ENCODE measurements at places on chromosomes 16 and 17.

GRCh38 chr17:2837147-2837561 is 40.9 kb downstream of the RAP1GAP2 start:
- DNase-seq: peak; percentile 69

DNA sequence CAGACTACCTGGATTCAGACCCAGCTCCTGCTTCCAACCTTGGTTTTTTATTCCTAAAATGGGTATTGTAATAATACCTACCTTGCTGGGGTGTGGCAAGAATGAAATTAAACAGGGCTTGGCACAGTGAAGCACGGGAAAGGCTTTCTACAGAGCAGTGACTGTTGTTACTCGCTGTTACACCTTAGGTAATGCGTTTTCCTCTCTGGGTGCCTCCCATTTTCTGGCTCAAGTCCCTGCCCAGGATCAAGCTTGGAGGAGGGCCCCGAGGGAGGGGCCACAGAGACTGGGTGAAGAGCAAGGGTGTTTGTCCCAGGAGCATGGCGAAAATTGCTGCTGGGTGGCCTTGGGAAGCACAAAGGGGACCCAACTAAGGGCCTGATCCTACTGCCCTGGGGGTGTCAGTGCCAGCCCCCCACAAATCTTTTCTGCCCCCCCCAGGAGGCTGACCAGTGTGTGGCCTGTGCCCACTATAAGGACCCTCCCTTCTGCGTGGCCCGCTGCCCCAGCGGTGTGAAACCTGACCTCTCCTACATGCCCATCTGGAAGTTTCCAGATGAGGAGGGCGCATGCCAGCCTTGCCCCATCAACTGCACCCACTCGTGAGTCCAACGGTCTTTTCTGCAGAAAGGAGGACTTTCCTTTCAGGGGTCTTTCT is 13.3 kb downstream of the MIEN1 start:
- DNase-seq: no peak

DNA sequence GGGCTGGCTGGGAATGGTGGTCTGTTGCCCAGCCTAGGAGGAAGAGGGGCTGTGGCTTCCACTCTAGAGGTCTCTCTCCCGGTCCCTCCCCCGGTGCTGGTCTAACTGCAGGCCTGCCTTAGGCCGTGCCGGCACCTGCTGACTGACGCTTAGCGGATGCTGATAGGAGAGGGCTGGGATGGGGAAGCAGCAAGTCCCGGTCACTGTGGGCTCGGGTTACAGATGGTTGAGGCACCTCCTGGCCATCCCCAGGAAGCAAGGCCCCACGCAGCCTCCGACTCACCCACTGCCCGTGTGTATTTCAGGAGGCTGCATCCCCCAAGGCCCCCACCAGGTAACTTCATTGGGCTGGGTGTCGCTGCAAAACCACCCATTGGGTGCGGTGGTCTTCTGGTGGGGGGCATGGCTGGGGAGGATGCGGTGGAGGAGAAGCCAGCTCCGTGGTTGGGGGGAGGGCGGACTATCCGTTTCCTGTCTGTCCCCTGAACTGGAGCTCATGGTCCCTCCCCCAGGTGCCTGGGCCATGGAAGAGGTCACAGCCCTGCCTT is 278.9 kb downstream of the SEC14L1 start:
- DNase-seq: no peak

DNA sequence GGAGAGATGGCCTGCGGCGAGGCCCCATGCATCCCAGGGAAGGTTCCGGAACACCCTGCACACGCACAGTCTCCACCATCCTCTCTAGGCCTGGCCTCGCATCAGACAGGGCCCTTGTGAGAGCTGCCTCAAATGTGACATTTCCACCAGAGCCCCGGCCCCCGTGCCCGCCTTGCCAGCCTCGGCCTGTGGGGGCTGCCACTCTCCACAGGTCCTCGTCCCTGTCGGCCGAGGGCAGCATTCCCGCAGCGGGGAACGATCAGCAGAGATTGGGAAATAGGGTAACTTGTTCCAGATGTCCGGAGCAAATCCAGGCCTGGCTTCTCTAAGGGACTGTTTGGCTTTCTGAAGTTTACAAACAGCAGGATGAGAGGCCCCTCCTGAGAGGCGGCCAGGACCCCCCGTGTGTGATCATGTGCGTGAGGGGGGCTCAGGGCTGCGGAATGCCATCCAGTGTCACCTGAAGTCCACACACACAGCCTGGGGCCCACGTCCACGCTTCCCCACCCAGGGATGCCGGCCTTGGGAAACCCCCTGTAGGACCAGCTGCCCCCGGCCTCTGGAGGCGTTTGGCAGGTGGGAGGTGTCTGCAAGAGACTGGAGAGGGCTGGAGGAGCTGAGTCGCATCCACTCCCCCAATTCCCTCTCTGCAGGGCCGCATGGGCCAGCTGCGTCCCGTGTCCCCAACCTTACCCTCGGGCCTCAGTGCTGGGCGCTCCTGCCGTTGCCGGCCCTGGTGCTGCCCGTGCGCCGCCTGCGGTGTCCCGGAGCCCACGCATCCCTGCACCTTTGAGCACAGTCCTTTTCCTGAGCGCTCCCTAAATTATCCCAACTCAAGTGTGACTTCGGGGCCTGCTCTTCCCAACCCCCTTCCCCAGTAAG is 70.4 kb downstream of the ZDHHC7 start:
- DNase-seq: no peak

DNA sequence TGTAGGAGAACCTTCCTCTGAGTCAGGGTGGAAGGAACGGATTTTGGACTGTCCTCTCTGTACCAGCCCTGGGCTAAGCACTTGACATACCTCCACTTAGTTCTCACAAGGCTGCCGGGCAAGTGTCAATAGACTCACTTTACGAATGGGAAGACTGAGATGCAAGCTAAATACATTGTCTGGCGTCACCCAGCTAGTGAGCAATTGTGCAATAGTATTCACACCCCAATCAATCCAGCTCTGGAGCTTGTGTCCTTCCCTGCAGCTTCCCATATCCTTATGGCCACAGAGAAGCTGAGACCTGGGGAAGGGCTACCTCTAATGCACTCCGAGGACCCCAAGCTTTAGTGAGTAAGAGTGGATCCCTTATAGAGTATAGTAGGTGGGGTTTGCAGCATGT is 39.8 kb downstream of the SLC6A2 start:
- no peak for DNase-seq

DNA sequence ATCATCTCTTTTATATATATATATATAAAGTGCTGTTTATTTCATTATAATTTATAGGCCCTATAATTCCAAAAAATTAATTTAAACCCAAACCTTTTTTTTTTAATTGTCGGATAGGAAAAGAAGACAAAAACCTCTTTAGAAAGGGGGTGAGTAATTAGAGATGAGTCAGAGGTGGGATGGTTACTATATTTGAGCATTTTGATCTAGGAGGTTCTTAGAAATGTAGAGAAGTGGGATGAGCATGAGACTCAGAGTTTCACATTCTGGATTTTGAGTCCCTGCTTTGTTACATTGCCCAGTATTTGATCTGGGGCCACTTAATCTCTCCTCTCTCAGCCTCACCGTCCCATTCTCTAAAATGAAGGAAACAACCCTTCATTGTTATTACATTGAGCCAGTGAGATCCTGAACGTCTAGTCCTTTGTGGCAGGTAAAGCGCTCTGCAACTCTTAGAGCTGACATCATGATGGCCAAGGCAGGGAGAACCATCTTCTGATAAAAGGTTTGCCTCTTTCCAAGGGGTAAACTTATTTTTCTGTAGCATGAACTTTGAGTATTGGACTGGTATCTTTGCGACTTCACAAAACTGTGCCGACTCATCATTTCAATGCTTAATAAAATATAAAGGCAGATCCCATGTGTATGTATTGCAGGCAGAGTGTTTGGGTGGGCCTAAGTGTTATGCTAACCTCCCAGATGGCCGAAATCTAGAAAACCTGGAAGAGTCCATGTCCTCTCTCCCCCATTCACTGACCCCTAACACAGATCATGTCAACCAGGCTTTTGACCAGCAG is 21.3 kb downstream of the HS3ST3B1 start:
- no peak for DNase-seq

DNA sequence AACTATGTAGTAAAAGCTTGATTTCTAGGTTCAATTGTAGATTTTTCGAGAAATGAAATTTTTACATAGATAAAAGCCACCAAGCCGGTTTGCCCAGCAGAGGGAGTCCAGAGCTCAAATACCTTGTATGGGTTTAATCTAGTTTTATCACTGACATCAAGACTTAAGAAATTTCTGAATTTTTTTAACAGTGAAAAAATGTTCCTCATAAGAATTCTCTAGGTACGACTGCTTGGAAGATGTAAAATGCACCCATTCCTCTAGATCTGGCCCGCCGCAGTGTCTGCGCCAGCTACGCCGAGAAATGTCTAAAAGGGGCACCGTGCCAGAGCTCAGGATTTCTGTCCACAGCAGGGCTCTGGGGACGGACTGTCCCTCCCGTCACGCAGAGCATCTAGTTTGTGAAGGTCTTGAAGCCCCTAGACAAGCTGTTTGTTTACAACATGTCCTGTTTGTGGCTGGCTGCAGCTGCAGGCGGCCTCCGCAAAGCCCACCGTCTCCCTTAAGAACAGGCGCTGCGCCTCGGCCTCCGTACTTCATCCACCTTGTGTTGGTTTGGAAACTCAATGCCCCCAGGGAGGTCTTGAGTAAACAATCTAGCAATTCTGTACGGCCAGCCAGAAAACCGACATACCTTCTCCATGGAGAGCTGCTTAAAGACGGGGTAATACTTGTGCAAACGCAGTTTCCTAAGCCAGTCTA is 24.8 kb downstream of the MAP1LC3B start:
- DNase-seq: peak; percentile 61

GRCh38 chr16:46807336-46807735 is 23.6 kb downstream of the C16orf87 start:
- DNase-seq: no peak

- no peak for DNase-seq
Measured at GRCh38 chr16:66714654-66715307, 18.2 kb upstream of the CMTM4 start.

- DNase-seq: no peak
Measured at GRCh38 chr17:71068408-71068750, 899.0 kb downstream of the KCNJ2 start.

- no peak for DNase-seq
Measured at GRCh38 chr17:47741109-47741792, 8.2 kb downstream of the TBX21 start.

GRCh38 chr17:8954339-8954738 is 11.2 kb downstream of the PIK3R5 start:
- peak; percentile 69 for DNase-seq

- no peak for DNase-seq
Measured at GRCh38 chr16:47072158-47072557, 71.6 kb downstream of the NETO2 start.

- DNase-seq: no peak
Measured at GRCh38 chr17:79490530-79490929, 120.3 kb downstream of the RBFOX3 start.

DNA sequence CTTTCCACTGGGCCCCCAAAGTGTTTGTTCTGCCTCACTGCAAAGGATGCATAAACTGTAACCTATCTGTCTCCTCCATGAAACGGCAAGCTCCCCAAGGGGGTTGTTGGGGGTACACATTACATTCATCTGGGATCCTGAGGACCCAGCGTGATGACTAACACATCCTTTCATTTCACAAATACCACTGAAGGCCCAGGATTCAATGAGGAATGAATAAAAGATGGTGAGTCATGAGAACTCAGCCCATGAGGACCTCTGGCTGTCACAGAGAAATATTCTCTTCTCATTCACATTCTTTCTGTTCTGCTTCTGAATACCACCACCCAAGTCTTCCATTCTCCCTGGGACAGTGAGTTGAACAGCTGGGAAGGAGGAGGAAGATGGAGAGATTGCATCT is 149.8 kb downstream of the RBFOX3 start:
- DNase-seq: no peak

DNA sequence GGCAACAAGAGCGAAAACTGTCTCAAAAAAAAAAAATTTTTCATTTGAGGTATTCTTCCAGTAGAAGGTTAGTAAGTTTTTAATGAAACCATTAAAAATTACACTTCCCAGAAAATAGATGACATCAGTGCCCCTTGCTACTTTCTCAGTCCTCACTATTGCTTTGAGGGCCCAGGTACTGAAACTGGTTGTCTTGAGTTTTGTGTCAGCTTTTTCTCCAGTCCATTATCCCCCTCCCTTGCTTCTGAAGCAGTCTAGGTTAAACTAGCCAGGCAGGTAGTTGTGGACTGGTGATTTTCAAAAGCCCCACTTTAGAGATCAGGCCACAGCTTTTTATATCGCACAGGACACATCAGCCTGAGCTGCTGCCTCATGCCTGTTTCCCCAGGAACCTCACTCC is 10.9 kb downstream of the SMCR8 start:
- DNase-seq: no peak

DNA sequence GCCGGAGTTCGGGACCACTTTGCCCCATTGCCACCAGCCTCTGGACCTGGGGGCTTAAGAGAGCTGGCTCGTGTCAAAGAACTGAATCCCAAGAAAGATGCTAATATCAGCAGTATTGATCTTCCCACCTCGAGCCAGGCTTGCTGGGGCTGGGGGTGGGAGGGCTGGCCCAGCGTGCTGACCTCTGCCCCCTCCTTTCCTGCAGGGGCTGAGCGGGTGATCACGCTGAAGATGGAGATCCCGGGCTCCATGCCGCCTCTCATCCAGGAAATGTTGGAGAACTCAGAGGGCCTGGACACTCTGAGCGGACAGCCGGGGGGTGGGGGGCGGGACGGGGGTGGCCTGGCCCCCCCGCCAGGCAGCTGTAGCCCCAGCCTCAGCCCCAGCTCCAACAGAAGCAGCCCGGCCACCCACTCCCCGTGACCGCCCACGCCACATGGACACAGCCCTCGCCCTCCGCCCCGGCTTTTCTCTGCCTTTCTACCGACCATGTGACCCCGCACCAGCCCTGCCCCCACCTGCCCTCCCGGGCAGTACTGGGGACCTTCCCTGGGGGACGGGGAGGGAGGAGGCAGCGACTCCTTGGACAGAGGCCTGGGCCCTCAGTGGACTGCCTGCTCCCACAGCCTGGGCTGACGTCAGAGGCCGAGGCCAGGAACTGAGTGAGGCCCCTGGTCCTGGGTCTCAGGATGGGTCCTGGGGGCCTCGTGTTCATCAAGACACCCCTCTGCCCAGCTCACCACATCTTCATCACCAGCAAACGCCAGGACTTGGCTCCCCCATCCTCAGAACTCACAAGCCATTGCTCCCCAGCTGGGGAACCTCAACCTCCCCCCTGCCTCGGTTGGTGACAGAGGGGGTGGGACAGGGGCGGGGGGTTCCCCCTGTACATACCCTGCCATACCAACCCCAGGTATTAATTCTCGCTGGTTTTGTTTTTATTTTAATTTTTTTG is 8.5 kb downstream of the GJD3 start:
- no peak for DNase-seq

DNA sequence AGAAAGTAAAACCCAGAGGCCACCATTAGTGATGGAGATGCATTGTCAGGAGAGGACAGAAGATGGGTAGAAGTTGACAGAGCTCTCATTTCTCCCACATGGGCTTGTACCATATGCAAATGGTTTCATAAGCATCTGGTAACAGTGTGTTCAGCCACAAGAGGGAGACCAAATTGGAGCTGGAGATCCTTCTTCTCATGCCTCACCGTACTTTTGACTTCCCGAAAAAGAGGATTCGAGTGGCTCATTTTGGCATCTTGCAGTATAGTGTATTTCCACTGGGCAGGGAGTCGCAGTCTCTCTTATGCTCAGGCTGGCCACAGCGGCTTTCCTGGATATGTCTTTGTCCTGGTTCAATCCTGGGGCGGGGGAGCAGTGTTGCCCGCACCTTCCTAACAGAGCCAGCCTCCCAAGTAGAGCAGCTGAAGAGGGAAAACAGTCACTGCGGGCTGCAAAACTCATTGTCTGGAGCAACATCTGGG is 23.8 kb downstream of the TBC1D3B start:
- no peak for DNase-seq

- no peak for DNase-seq
Measured at GRCh38 chr16:47939680-47940079, 216.1 kb downstream of the ABCC12 start.
